ENCODE measurements at places on chromosomes 7 and 10.

- peak; percentile 36 for DNase-seq
Observed at GRCh38 chr7:25565949-25566348, 337.7 kb upstream of the NPVF start.

- no peak for DNase-seq
Observed at GRCh38 chr7:79897166-79897565, 237.5 kb upstream of the GNAI1 start.

DNA sequence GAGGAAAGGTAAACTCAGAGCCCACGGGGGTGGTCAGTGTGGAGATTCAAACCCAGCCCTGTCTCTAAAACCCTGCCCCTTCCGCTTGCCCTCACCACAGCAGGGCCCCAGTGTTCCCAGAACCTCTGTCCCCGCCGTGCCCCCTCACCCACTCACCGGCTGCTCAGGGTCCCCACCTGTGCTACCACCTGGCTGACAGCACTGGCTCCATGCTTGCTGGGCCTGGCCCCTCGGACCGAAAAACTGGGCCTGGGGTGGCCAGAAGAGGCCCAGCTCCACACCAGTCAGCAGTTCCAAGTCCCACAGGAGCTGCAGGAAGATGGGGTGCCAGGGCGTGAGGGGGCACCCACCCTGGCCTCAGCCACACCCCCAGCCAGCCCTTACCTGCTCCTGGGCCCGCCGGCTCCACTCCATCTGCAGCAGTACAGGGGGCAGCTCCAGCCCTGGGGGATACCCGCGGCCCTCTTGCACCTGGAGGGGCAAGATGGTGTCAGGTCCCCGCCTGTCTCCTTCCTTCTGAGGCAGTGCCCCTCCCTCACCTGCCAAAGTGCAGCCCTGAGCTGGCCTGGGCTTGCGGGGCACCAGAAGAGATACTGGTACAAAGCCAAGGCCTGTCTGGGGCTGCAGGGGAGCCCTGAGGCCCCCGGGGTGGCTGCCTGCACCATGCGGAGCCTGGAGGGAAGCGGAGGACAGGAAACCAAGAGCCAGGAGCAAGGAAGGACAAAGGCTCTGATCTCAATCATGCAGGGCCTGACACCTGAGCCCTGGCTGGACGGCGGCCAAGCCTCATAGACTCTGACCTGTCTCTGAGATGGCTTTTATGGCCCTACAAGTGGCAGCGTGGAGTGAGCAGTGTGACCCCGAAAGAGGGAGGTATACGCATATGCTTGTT lies 11.7 kb downstream of the ATP6V1F start:
- DNase-seq: no peak

DNA sequence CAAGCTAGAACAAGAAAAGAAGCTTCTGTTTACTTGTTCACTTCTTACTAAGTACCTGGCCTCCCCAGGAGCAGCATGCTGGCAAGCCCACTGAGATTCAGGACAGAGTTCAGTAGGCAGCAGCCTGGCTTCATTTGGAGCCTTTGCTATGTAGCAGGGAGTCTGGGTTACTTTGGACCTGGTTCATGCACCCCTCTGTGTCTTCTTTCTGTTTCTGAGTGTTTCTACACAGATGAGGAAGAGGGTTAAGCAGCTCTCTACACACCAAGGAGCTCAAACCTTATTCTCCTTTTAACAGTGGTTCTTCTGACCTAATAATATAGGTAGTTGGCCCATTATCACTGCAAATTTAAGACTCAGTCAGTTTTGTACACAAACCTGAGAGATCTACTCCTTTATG lies 152.9 kb downstream of the ARID5B start:
- no peak for DNase-seq

GRCh38 chr7:36894190-36894589 lies 169.9 kb upstream of the AOAH start:
- no peak for DNase-seq

DNA sequence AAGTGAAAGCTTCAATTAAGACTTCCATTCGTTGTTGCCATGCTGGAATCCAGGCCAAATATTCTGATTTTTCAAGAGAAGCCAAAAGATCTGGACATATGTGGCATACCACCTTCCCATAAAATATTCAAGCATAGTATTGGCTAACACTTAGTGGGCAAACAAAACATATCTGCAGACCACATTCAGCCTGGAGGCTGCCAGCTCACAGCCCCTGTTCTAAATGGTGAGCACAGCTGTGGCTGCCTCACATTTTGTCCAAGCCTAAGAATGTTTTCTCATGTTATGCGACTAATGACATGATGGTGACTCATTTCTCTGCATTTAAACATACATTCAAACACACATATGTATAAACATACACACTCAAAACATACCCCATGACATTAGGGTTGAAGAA lies 10.6 kb upstream of the CALU start:
- no peak for DNase-seq

DNA sequence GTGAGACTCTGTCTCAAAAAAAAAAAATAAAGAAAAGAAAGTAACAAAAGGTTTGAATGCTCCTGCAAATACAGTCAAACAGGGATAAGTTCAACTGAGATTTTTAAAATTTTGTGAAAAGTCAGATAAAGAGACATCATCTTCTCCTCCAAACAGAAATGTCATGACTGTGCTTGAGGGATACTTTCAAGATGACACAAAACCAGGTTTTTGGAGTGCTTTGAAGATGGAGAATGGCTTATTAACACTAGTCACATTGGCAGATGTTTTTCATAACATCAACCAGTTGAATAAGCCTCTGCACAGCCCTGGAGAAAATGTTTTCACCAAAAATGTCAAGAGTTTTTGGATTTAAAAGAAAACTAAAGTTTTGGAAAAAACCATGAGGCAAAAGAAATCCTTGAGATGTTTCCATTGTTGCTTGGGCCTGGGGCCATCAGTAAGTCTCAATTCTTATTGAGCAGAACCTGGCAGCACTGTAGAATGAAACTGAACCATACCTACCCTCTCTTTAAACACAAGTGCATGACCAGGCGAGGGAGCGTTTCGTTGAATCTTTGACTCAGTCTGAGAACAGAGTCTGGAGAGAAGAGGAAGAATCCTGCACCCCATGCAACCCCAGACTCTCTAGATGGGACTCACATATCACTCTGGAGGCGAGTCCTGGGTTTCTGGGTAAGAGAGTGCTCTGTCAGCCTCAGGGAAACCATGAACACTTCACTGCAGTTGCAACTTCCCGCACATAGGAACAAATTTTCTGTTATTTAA lies 37.4 kb upstream of the PRKCQ start:
- DNase-seq: no peak

All from GDM1 (cell line).